ENCODE measurements at places on chromosomes 1 and 21. TPM values are rescaled to one million over a fixed set of nuclear protein-coding genes. Genes with fewer than 3 reads are reported as not detected.

Gene CHAF1B
- total RNA-seq, result 2.2 TPM

Gene PCP4L1
- not detected for total RNA-seq

Gene SRSF4
- total RNA-seq, result 47.2 TPM

Gene ZNF697
- 21.1 TPM for total RNA-seq

Gene F3
- 3.4 TPM for total RNA-seq

Gene CYP4B1
- 0.17 TPM for total RNA-seq

Gene TIE1
- 1,392 TPM for total RNA-seq

Gene F13B
- total RNA-seq, result not detected

Gene RIPK4
- total RNA-seq, result 0.09 TPM

Gene TRIM67
- not detected for total RNA-seq

Gene PLEKHG5
- 50.9 TPM for total RNA-seq

Gene ITLN2
- not detected for total RNA-seq

Gene ADCY10
- total RNA-seq, result not detected

Gene PADI1
- total RNA-seq, result 0.05 TPM

Gene PPIAL4G
- total RNA-seq, result not detected

Gene OR6K3
- total RNA-seq, result not detected

Gene CD160
- not detected for total RNA-seq

Gene AMY2A
- not detected for total RNA-seq

Gene KMO
- total RNA-seq, result not detected

Gene MLLT11
- total RNA-seq, result 1.2 TPM

Gene SLC30A7
- 43.7 TPM for total RNA-seq

Gene KCNA3
- total RNA-seq, result not detected

Gene CAPN2
- 248 TPM for total RNA-seq

Gene FMO2
- 0.05 TPM for total RNA-seq

Data from dermis blood vessel endothelial cell (primary cell).